LNCaP clone FGC (cell line): ENCODE measurements at places on chromosomes 6 and 20.

GRCh38 chr20:10282979-10283456 is 64.4 kb downstream of the SNAP25 start:
- no peak for DNase-seq

- DNase-seq = no peak
Observed at GRCh38 chr6:148203281-148203925, 139.2 kb upstream of the SASH1 start.

DNA sequence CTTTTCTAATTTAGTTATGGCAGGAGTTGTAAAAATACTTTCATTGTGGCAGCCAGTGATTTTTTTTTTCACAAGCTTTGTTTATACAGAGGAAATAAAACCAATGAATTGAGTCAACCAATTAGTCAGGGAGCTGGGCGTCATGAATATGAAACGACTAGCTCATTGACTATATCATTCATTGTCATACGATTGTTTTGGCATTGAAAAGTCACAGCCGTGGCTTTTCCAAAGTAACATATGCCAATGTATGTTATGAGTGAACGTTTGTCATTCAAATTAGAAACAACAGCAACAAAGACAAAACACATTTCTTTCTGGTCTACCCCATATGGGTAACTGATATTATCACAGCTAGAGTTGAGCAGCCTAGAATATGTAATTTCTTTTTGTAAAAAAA is 810.6 kb downstream of the EPHA7 start:
- DNase-seq = no peak

- no peak for DNase-seq
Observed at GRCh38 chr20:4876731-4877130, 124.6 kb downstream of the SLC23A2 start.

DNA sequence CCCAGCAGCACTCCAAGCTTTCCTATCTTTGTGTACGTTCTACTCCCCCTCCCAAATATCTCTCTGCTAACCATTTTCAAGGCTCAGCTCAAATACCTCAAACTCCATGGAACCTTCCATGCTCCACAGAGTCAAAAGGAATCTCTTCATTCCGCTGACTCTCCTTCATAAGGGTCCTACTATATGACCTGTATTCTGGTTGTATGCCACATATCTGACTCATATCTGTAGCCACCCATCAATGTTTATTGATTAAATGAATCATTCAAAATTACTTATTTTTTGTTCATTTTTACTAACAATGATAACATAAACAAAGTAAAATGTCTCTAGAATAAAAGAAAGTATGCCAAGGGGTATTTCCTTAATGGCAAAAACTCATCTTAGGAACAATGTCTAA is 123.2 kb downstream of the ARHGAP18 start:
- DNase-seq = no peak

GRCh38 chr6:36110863-36111262 is 19.4 kb upstream of the MAPK13 start:
- no peak for DNase-seq

DNA sequence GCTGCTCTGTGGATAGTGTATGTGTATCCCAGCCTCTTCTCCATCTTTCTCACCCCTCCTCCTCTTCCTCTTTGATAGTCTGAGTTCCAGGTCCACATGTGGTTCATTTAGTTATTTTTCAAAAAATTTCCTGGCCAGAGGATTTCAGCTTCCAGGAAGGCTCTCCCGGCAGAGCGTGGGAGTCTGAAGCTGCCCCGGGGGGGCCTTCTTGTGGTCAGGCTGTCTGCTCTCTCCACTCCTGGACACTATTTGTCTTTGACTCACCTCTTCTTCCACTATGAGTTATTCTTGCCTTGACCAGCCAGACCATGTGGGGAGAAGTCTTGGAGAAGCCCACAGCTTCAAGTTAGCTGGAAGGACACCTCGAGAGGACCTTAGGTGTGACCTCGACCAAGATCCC is 258.8 kb downstream of the CDC5L start:
- DNase-seq = no peak

GRCh38 chr6:105091140-105091829 is 88.5 kb downstream of the POPDC3 start:
- peak; percentile 82 for DNase-seq

DNA sequence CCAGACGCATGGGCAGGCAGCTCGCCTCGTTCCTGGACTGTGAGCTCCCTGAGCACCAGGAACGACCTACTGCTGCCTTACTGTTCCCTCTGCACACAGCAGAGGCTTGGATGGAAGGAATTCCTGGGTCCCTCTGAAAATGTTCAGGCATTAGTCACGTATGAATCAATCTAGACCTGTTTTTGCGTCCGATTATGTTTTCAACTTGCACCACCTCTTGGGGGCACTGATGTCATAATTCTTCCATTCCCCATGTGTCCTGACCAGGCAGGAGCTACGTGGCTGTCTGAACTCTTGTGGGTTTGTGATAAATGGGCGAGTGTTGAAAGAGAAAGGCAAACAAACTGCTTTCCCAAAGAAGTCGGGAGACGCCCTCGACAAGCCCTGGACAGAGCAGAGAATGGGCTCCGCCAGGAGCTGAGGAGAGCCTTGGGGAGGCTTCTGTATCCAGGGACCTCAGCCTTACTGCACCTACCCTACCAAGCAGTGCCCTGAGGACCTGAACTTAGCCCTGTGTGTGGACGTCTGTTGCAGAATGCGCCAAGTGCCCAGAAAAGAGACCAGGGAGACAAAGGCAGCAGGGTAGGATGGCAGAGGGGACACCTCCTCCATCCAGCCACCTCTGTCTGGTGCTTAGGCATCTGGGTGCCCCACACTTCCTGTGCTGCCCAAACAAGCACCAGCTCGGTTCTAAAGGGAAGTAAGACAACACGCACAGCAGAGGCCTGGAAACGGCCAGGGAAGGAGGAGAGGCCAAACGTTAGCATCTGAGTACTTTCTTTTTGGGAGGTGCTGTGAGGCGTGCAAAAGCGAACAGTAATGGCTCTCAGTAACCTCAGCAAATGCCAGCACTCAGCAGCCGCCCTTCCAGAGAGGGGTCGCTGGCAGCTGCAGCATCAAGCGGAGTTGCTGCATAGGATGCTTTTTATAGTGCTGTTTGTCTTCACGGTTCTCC is 124.2 kb downstream of the LY86 start:
- no peak for DNase-seq

DNA sequence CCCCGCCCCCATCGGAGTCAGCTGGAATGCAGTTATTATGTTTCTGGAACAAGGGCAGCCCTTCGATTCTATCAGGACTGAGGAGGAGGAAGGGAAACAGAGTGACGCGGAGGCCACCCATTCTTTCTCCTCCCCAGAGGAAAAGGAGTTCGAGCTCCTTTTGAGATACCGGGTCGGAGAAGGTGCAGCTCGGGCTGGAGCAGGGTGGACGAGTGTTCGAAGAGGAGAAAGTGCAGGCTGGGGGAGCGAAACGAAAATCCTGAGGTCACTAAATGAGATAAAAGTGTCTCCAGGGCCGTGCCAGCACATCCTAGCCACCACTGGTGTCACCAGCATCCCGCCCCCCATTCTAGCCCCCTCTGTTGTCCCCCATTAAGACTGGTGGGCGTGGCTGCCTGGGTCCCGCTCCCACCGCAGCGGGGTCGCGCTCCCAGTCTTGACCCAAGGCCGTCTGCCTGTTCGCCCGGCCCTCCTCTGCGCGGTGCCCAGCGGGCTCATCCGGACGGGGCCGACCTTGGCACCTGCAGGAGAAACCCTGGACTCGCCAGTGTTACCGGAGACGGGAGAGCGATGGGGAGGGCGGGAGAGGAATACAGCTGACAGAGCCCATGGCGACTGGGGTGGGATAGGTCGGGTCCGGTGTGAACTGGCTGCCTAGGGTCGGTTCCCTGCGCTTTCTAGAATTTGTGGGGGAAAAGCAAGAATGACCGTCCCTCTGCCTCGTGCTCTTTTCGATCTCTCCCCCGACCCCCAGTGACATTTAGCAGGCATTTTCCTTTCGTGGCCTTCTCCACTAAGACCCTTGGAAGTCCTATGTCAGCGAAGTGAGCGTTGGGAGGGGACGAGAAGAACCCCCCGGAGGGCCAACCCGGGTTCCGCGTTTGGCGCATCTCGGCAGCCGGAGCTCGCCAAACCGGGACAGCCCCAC is 16.2 kb downstream of the FOXA2 start:
- no peak for DNase-seq

DNA sequence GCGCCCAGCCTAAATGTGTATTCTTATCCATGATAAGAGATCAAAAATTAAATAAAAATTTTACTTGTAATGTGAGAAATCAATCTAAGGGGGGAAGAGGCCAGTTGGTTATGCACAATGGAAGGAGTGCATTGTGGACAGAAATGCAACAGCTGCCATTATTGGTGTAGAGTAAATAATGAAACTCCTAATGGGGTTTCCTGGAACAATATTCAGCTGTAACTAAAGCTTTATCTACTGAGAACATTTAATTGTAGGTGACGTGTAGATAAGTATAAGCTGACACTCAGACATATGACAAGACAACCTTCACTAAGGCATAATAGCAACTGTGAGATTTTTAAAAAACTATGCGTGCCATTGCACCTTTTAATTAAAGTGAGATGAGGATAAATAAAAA is 71.4 kb downstream of the CEP57L1 start:
- DNase-seq = no peak

DNA sequence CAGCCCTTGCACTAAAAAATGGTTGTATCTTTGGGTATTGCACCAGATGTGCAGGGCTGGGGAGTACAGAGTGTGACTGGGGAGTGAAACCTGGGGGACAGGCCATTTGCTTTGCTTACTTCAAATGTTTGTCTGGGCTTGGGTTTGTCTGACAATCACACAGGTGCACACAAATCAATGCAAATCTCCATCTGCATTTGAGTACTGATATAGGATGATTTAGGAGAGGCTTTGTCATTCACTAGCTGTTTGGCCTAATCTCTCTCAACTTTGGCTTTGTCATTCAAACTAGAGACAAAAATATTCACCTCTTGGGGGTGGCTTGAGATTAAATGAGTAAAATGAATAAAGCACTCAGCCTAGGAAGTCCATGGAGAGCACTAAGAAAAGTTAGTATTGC is 3.8 kb downstream of the GUCA1A start:
- no peak for DNase-seq

GRCh38 chr6:105014954-105015353 is 58.0 kb downstream of the LIN28B start:
- DNase-seq = no peak

DNA sequence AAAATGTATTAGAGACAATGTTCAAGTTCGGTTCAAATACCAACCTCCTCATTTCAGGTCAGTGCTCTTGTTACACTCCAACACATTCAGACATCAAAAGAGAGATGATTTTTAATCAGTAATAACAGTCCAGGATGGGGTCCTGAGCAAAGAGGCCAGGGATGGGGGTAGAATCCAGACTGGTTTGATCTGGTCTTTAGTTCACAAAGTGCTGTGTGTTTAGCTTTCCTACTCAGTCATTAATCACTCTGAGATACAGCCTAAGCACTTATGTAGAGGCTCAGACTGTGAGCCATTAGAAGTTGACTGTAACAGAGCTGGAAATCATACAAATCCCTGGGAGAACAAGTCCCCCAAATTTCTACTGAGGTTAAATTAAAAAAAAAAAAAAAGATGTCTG is 241.6 kb downstream of the PTPRK start:
- DNase-seq = no peak

GRCh38 chr6:75419416-75419815 is 74.2 kb downstream of the FILIP1 start:
- no peak for DNase-seq

- DNase-seq = peak; percentile 62
Observed at GRCh38 chr6:27839626-27840475, 72.3 kb downstream of the OR2B2 start.

DNA sequence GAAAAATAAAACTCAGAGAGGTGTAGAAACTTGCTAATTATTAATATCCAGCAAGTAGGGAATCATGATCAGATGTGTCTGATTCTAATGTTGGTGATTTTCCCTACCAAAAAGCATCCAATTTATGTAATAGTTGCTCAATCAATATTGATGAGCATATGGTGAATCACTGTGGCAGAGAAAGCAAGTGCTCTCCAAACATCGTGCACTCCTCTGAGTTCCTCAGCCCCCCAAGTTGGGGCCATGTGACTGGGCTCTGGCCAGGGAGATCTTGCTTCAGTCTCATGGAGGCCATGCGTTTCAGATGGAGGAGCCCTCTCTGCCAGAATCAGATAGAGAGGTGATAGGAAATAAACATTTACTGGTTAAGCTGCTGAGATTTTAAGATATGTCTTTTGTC is 133.2 kb upstream of the LY86 start:
- no peak for DNase-seq

DNA sequence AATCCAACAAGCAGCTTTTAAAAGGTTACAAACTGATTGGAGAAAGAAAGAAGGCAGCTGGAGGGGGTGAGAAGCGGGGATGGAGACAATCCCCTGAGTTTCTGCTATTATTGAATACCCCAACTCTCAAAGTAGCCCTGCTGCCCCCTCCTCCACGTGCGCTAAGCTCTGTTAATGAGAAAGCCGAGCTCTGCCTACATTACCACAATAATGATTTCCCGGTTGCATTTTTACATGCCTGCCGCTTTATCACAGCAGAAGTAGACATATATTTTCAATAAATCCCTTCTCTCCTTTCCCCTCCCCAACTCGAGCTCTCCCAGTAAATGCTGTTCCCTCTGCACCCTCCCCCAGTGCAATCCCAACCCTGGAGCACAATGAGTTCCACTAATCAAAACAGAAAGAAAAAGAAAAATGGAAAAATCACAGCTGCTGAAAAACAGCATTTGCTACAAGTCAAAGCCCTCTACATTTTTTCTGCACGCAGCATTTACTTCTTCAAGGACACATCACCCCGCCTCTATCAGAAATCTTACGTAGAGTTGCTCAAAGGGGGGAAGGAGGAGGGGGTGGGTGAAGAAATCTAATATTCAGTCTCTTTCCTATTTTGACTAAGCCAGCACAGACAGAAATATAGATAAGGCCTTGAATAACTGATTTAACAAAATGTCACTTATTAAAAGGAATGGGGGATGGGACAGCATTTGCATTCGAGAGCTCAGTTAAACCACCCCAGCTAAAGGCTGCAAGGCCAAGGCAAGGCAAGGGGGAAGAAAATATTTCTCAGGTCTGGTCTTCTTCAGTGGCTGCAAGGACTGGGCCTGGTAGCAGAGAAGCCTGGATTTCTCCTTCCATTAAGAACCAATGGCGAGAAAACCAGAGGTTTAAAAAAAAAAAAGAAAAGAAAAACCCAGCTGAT is 10.7 kb downstream of the TRERF1 start:
- DNase-seq = no peak

DNA sequence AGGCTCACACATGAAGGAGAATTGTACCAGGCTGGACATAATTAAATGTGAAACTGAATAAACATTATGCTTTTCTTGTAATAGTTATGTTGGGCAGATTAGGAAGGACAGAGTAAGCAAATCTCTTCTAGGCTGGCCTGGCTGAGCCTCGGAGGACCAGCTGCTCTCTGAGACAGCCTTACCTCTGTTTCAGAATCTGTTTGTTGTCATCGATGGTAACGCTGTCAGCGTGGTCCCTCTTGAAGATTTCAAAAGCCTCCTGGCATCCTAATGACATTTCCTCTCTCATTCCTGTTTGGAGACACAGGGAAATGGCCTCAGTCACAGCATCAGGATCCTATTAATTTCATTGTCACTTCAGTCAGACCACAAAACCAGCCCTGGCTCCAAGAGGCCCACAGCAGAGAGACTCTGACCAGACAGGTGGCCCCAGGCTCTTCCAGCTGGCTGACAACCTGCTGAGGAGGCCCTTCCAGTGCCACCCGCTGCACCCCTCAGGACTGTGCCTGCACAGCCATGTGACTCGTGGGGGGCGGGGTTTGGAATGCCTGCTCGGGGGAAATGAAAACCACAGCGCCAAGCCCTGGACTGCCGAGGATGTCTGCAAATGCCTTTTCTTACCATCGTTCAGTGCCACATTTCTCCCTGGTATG is 108.5 kb upstream of the KCNK16 start:
- no peak for DNase-seq
